ENCODE measurements at places on chromosomes 4 and X.

- DNase-seq: no peak
These were observed 123.4 kb downstream of the MFAP3L start for GRCh38 chr4:169902658-169903345.

DNA sequence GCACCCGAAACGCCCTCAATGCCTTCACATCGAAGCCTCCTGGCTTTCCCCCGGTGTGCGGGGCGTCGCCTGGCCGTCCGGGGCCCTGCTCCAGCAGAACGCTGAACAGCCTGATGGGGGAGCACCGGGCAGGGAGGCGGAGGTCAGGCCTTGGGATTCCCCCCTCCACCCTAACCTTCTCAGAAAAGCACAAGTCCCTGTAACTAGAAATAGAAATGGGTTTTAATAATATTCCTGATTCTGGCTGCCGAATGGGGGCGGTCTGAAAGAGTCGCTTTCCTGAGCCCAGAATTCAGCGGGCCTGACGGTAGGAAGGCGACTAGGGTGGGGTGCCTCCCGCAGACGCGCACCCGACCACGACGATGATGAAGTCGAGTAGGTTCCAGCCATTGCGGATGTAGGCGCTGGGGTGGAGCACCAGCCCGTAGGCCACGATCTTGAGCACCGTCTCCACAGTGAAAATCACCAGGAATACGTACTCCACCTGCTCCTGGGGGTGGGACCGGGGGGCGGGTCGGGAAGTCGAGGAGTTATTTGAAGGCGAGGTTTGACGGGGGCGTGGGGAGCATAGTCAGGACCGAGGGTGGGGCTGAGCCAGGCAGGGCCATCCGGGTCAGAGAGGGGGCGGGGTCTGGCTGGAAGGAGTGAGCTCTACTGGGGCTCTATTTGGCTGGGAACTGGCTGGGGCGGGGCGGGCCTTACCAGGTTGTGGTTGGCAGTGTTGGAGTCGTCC lies 2.5 kb downstream of the CACNA1F start:
- DNase-seq: peak; percentile 4

DNA sequence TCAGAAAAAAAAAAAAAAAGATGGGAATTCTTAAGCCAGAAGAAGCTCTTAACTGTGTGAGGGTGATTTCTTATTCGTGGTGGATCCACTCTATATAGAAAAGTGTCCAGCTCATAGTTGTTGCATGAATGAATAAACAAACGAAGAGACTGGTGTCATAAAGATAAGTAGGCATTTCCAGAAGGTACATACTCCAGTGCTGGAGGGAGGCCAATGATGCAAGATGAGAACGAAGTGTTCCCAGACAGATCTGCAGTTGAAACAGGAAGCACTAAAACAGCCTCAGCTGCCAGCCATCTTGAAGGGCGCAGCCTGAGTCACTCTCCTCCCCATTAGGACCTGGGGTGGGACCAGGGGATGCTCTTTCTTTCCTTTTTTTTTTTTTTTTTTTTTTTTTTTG lies 47.4 kb upstream of the HOPX start:
- peak; percentile 93 for DNase-seq

GRCh38 chr4:101938836-101939235 lies 148.3 kb downstream of the BANK1 start:
- DNase-seq: no peak

GRCh38 chrX:39645178-39645895 lies 452.4 kb downstream of the BCOR start:
- no peak for DNase-seq

- no peak for DNase-seq
These were observed 34.9 kb downstream of the TBC1D14 start for GRCh38 chr4:6944301-6945051.

DNA sequence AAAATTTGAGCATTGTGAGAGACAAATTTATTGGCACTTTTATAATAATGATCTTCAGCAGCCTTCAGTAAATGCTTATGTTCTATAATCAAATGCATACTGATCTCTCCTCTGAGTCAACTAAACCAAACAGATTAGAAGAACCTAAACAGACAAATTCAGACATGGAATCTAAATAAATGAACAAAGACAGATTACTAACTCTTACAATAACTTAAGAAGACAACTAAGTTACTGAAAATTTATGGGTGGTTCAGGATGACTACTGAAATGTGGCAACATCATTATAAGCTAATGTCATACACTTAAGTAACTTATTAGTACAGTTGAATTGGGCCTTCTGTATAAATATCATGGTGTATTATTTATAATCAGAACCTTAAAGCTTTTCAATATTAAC lies 127.3 kb downstream of the NEK1 start:
- no peak for DNase-seq

GRCh38 chrX:23885803-23886202 lies 21.9 kb downstream of the APOO start:
- no peak for DNase-seq

DNA sequence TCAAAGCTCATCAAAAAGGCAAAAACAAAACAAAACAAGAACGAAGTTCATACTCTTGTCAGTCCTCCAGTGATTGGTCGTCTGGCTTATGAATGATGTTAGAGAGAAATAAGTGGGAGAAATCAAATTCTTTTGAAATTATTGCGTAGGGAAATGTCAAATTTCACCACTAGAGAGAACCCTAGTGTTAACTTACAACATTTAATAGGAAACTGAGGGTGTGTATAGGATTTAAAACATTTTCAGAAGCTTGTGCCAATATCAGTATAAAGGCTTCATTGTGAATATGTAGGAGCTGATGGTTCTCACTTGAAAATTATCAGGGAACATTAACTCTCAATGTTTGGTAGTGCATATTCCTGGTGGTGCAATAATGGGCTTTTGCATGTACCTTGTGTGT lies 17.4 kb downstream of the ADH6 start:
- DNase-seq: no peak

- no peak for DNase-seq
These were observed 70.2 kb downstream of the DOCK11 start for GRCh38 chrX:118565853-118566252.

- DNase-seq: peak; percentile 19
These were observed 338 bp upstream of the KLHL2 start for GRCh38 chr4:165207016-165207430.

- DNase-seq: peak; percentile 17
These were observed 177.7 kb downstream of the RBM46 start for GRCh38 chr4:154958621-154959358.

Measured in prostate gland (tissue), 2 donors.